ENCODE measurements at places on chromosomes 16 and 17. TPM values are rescaled to one million over a fixed set of nuclear protein-coding genes. Genes with fewer than 3 reads are reported as not detected.

- H3K36me3 ChIP-seq, result no peaks in the 10 kb centered on the region
- DNase-seq, result no peak
- H3K4me1 ChIP-seq, result no peaks in the 10 kb centered on the region
- no peaks in the 10 kb centered on the region for H3K27me3 ChIP-seq
- no peak overlapping the region for H3K27ac ChIP-seq
Observed at GRCh38 chr16:50526249-50526648, 21.9 kb upstream of the NKD1 start.

DNA sequence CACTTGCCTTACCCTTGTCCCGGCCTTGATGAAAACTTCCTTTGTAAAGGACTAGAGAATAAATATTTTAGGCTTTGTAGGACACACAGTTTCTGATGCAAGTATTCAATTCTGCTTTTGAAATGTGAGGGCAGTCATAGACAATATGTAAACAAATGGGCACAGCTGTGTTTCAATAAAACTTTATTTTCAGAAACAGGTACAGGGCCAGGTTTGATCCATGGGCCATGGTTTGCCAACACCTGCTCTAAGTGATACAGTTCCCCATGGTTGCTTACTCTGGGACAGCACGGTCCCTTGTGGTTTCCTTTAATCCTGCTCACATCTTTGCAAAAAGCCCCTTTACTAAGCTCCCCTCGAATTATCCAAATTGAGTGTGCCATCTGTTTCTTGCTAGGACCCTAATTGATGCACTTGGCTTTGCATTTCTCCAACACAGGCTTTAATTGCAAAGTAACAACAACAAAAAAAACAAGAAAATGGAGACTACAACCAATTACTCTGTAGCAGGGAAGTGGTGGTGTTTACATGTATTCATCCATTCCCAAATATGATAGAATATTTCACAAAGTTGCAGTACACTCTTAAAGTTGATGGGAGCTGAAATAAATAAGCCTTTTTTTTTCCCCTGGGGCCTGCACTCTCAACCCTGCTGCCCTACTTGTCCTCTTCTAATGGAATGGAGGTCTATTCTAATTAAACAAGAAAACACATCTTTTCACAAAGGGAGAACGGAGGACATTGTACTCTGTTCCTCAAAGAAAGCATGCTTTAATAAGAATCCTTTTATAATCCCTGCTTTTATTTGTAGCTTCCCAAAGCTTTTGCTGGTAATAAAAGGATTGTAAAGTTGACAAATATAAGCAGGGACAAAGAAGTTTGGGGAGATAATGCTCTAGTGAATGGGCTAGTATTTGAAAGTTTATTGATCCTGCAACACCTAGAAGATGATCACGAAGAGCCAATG, 37.7 kb upstream of the TOX3 start:
- H3K4me1 ChIP-seq, result no peaks in the 10 kb centered on the region
- H3K27ac ChIP-seq, result no peak overlapping the region
- no peak overlapping the region for H3K4me3 ChIP-seq
- H3K27me3 ChIP-seq, result no peaks in the 10 kb centered on the region

- peak overlapping the region; percentile 35 for H3K4me3 ChIP-seq
- H3K27me3 ChIP-seq, result no peaks in the 10 kb centered on the region
- DNase-seq, result no peak
Observed at GRCh38 chr16:9095656-9096397, 4.4 kb downstream of the HAPSTR1 start.

DNA sequence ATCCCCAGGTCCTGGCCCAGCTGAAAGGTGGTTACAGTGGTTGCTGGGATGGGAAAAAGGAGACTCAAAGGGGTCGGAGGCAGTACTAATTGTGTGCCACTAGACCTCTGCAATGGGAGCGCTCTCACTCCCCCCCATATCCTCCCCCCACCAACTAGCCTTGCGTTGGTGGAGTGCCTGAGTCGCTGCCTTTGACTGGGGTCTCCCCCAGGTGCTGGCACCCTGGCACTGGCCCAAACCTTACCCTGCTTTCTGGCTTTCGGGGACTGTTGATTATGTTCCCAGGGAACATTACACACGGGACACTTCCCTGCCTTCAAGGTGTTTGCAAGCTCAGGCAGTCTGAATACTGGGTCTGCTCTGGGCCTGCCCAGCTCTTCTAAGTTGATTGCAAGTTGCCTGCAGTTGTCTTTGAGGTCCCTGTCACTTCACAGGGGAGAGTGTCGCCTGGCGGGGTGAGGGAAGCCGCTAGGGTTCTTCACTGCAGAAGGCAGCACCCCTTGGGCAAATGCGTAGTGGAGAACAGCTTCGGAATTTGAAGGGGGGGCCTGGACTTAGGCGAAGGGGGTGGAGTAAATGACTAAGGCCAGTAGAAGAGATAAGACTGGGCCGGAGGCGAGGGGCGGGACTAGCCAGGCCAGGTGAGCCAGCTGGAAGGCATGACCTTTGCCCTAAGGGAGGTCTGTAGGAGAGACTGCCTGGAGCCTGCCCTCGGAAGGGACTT, 98.0 kb downstream of the RAB11FIP4 start:
- H3K4me3 ChIP-seq, result peak overlapping the region; percentile 84
- peaks cover 64% of the 10 kb centered on the region for H3K4me1 ChIP-seq
- H3K27me3 ChIP-seq, result no peaks in the 10 kb centered on the region
- H3K36me3 ChIP-seq, result peaks cover 2% of the 10 kb centered on the region
- H3K27ac ChIP-seq, result peak overlapping the region; percentile 40
- peak; percentile 41 for DNase-seq

DNA sequence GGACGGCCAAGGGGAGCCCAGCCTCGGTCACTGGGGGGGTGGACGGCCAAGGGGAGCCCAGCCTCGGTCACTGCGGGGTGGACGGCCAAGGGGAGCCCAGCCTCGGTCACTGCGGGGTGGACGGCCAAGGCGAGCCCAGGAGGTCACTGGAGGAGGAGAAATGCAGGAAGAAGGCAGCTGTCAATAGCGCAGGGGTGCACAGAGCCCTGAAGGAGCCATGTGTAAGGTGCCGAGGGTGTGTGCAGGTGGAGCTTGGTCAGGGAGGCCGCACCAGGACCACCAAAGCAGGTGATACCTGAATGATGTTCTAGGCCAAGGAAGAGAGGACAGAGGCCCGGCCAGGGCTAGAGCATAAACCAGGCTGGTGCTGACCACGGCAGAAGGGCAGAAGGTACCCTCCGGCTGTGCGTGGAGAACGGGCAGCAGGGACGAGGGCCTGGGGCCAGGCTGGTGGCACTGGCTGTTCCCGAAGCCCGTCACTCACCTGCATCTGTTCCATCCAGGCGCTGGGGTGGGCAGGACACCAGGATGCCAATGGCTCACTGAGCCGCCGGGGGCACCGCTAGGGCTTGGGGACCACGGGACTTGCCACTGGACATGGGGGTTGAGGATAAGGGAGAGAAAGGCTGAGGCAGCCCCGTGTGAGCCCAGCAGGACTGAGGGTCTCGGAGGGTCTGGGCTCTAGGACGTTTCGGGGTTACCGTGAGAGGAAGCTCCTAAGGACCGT, 5.9 kb upstream of the CCDC57 start:
- no peak overlapping the region for H3K4me3 ChIP-seq
- H3K4me1 ChIP-seq, result peaks cover 26% of the 10 kb centered on the region
- no peaks in the 10 kb centered on the region for H3K36me3 ChIP-seq
- no peak for DNase-seq
- no peaks in the 10 kb centered on the region for H3K27me3 ChIP-seq
- no peak overlapping the region for H3K27ac ChIP-seq

DNA sequence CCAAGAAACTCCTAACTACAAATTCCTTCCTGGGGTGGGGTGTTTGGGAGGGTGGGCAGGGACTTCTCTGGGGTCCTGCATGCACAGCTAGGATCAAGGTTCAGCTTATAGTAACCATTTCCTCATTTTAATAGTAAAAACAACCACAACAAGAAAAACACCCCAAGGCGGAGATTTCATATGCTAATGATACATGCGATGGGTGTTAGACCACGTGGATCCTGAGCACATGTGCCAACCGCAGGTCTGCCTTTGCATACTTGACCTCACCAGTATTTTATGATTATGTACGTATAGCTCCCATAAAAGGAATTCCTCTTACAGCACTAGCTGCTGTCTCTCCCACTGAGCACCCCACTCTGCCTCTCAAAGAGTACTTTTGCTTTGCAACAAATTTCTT, 1.9 kb downstream of the KRTAP4-11 start:
- peaks cover 5% of the 10 kb centered on the region for H3K36me3 ChIP-seq
- no peak overlapping the region for H3K27ac ChIP-seq
- peaks cover 22% of the 10 kb centered on the region for H3K4me1 ChIP-seq
- peaks cover 3% of the 10 kb centered on the region for H3K27me3 ChIP-seq

- no peaks in the 10 kb centered on the region for H3K27me3 ChIP-seq
- DNase-seq, result peak; percentile 61
- H3K4me3 ChIP-seq, result peak overlapping the region; percentile 84
- H3K36me3 ChIP-seq, result peaks cover 2% of the 10 kb centered on the region
- peak overlapping the region; percentile 65 for H3K27ac ChIP-seq
Observed at GRCh38 chr17:31488264-31488981, 96.9 kb downstream of the RAB11FIP4 start.

GRCh38 chr16:17375461-17376304, 95.1 kb downstream of the XYLT1 start:
- no peaks in the 10 kb centered on the region for H3K36me3 ChIP-seq
- no peak overlapping the region for H3K4me3 ChIP-seq
- H3K27me3 ChIP-seq, result no peaks in the 10 kb centered on the region
- DNase-seq, result no peak
- H3K4me1 ChIP-seq, result peaks cover 64% of the 10 kb centered on the region

- no peak overlapping the region for H3K4me3 ChIP-seq
- no peak overlapping the region for H3K27ac ChIP-seq
- no peaks in the 10 kb centered on the region for H3K27me3 ChIP-seq
- peaks cover 64% of the 10 kb centered on the region for H3K36me3 ChIP-seq
Observed at GRCh38 chr16:81012974-81013373, 6.0 kb downstream of the CENPN start.

- no peak overlapping the region for H3K4me3 ChIP-seq
- no peak for DNase-seq
- no peak overlapping the region for H3K27ac ChIP-seq
- H3K36me3 ChIP-seq, result peaks cover 46% of the 10 kb centered on the region
- H3K4me1 ChIP-seq, result no peaks in the 10 kb centered on the region
- H3K27me3 ChIP-seq, result no peaks in the 10 kb centered on the region
Observed at GRCh38 chr17:44864831-44865230, 17.1 kb downstream of the HIGD1B start.

DNA sequence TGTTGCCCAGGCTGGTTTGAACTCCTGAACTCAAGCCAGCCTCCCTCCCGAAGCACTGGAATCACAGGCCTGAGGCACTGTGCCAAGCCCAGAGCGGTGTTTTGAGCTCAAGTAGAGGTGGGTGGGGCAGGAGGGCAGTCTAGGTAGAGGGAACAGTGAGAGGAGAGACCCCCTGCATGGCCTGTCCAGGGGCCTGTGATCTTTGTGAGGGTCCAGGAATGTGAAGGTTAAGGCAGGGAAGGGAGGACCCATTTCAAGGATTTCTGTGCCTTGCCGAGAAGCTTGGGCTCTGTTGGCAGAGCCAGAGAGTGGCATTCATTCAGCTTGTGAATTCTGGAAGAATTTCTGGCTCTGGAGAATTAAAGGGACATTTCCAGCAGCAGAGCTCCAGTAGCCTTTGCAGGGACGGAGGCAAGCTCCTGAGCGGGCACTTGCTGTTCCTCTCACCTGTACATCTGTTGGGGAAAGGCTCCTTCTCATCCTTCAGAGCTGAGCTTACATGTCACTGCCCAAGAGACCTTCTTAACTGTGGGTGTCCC, 2.7 kb downstream of the WWOX start:
- peaks cover 13% of the 10 kb centered on the region for H3K4me1 ChIP-seq
- H3K36me3 ChIP-seq, result peaks cover 2% of the 10 kb centered on the region
- no peak for DNase-seq

GRCh38 chr17:13788385-13788784, 186.7 kb upstream of the HS3ST3A1 start:
- H3K4me1 ChIP-seq, result no peaks in the 10 kb centered on the region
- peaks cover 5% of the 10 kb centered on the region for H3K27me3 ChIP-seq
- no peak overlapping the region for H3K27ac ChIP-seq
- no peak for DNase-seq
- no peaks in the 10 kb centered on the region for H3K36me3 ChIP-seq
- no peak overlapping the region for H3K4me3 ChIP-seq

DNA sequence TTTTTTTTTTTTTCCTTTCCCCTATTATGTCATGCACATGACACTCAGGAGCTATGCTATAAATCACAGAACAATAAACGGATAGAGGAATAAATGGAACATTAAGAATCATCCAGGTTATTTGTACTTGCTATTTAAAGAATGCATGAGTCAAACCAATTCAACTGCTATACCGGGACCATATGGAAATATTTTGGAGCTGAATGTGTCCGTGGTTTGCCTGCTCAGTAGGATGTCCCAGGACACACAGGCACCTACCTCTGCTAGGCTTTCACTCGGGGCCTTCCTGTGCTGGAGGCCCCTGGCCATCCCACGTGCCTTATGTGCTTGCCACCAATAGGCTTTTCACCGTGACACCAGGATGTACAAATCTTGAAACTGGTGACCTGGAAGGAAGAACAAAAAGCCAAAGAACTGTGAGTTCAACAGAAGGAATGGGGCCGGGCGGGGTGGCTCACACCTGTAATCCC, 15.3 kb upstream of the SEC14L1 start:
- H3K36me3 ChIP-seq, result no peaks in the 10 kb centered on the region
- no peak overlapping the region for H3K27ac ChIP-seq
- DNase-seq, result no peak
- H3K4me1 ChIP-seq, result peaks cover 35% of the 10 kb centered on the region
- no peaks in the 10 kb centered on the region for H3K27me3 ChIP-seq
- no peak overlapping the region for H3K4me3 ChIP-seq

Gene KCNH4
- total RNA-seq, result 0.53 TPM

Gene LHX1
- total RNA-seq, result not detected

Gene KCNJ16
- total RNA-seq, result not detected

Gene RBFOX1
- total RNA-seq, result not detected

Gene SDK2
- 0.27 TPM for total RNA-seq

Gene C16orf46
- 0.28 TPM for total RNA-seq

Gene TMEM204
- 17.5 TPM for total RNA-seq

Gene CCDC137
- total RNA-seq, result 30.0 TPM

Data from activated CD4-positive, alpha-beta T cell treated with anti-CD3 and anti-CD28 coated beads for 36 hours (primary cell).